Kidney epithelial cell (primary cell): ENCODE measurements at places on chromosomes 7 and 10.

DNA sequence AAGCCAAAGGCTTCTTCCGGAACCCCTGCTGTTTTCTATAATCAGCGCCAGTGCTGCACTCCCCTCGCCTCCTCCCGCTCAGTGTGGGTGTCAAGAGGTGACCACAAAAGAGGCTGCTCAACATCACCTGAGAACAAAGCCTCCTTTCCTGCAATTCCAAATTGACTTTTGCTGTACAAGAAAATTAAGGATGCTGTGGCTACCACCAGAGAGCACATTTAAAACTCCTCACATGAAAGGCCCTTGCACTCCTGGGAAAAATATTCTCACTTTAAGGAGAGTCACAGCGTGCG lies 96.4 kb downstream of the HIPK2 start:
- DNase-seq = no peak

- DNase-seq = no peak
Observed at GRCh38 chr7:128352153-128352537, 8.4 kb upstream of the RBM28 start.

DNA sequence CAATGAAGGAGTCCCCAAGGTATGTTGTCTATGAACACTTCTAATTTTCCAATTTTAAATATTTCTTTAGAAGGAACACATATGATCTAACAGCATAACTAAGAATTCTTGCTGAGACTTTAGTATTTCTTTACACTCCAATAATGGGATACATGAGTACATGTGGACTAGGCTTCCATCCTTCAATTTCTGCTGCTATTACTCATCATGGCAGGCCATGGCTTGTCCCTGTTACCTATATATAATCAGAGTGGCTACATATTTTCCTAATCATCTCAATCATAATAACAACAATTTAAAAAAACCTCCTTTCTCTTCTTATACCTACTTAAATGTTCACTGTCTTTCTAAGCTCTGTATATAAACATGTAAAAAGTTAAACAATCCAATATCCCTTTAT lies 60.3 kb upstream of the TAC1 start:
- DNase-seq = no peak

DNA sequence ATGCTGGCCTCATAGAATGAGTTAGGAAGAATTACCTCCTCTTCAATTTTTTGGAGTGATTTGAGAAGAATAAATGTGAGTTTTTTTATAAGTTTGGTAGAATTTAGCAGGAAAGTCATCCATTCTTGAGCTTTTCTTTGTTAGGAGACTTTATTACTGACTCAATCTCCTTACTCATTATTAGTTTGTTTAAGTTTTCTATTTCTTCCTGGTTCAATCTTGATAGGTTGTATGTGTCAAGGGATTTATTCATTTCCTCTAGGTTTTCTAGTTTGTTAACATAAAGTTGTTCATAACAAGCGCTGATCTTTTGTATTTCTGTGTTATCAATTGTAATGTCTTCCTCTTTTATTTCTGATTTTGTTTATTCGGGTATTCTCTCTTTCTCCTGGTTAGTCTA lies 47.4 kb downstream of the BICC1 start:
- DNase-seq = no peak

- no peak for DNase-seq
Observed at GRCh38 chr7:135879233-135879632, 97.9 kb downstream of the MTPN start.

- no peak for DNase-seq
Observed at GRCh38 chr10:106815427-106816043, 349.0 kb downstream of the SORCS1 start.

- DNase-seq = no peak
Observed at GRCh38 chr7:148253629-148254028, 336.9 kb upstream of the C7orf33 start.

DNA sequence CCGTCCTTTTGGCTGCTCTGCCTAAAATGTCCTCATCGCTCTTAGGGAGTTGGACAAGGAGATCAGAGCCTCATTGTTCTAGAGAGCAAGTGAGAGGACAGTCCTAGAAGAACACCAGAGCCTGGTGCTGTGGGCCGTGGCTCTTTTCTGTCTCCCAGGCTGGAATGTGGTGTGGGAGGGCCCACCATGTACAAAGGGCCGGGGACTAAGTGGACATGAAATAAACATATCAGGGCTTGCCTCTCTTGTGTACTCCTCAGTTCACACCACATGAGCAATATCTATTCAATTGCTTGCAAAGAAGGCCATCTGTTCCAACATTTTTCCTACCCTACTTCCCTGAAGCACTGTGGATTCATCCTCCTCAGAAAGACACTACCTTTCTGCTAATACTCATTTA lies 510.4 kb downstream of the SUGCT start:
- no peak for DNase-seq

- DNase-seq = no peak
Observed at GRCh38 chr10:79409726-79410085, 35.7 kb downstream of the ZCCHC24 start.

DNA sequence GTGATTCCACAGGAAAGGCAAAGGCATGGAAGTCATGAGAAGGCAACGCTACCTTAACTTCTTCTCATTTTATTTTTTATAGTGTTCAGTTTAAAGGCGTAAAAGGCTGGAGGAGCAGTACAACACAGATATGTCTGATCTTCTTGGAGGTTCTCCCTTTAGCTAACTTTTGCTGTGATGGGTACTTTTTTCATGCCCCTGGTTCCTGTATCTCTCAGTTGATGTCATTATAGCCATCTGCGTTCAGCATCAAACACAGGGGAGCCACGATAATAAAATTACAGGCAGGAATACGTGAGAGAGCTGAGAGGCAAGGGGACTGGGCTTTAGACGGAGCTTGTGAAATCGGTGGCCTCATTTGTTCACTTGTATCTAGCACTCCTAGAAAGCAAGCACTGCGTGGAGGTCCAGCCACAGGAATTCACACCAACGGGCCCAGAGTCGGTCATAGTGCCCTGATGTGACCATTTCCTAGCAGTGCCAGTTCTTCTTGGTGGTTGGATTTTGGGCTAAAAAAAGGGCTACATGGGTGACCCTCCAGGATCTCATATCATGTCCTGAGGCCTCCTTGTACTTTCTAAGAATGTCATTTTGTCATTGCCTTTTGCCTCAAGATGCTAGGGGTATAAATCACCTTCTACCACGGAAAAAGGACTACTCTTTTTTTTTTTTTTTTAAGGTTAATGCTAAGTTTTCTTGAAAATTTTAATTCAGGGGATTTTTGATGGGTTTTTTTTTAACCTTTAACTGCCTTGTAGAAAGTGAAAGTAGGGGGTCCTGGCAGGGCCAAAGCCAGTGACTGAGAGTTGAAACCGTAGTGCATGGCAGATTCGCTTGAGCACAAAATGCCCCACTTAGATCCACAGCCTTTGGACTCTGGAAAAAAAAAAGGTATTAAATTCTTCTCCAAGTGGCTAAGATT lies 191.5 kb downstream of the CELF2 start:
- DNase-seq = no peak
